ENCODE measurements at places on chromosomes 12 and 14.
A peak's percentile ranks its signal among the peaks of the same experiment; 100 is the strongest.

GRCh38 chr12:51694146-51694545, 103.1 kb downstream of the SCN8A start:
- DNase-seq, result no peak

- no peak for DNase-seq
These were observed 436 bp downstream of the VPS33A start for GRCh38 chr12:122265886-122266229.

- no peak for DNase-seq
These were observed 396.4 kb downstream of the ZFP36L1 start for GRCh38 chr14:68396461-68396860.

DNA sequence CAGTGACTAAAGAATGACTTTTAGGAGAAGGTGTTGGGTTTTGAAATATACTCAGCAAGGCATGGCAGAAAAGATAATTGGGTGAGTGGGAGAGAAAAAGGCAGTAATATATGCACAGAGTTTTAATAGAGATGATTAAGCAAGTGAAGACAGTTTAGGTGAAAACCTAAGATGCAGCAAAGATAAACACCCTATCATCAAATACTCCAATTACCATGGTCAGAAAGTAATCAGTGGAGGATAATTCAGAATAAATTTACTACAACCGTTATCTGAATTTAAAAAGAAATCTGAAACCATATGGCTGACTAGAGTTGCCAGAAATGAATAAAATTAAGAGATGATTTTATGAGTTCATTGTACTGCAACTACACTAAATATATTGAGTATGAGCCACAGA, 26.8 kb downstream of the NAA30 start:
- DNase-seq, result no peak

DNA sequence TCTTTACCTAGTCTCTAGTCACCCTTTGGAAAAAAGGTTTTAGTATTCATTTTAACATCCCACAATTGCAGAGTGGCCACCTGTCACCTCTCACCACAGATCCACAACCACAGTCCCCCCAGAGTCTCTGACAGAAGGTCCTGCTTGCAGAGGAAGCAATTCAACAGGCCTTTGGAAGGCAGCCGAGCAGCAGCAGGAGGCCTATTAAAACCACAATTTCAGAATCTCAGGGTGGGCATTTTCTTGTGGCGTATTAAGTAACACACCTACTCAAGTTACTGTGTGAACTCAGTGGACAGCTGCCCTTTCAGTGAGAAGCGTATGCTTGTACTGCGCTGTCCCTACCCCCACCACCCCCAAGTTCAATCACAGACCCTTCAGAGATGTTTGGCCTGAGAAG, 234.0 kb upstream of the HMGA2 start:
- no peak for DNase-seq

DNA sequence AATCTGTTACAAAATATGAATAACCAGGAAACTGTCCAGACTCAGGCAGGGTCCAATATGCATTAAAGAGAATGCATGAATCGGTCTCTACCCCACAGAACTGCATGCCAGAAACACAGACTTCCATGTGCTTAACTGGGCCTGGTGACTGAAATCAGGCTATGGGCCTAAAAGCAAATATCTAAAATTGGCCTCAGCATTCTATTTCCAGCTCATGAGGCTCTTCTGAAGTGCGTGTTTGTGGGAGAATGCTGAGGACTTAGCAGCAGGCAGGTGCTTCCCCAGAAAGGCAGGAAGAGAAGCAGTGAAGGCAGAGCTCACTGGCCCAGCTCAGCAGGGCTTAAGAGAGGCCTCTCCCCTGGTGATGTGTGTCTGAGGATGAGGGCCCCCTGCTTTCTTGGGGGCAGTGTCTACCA, 48.5 kb downstream of the ADGRD1 start:
- DNase-seq, result no peak

DNA sequence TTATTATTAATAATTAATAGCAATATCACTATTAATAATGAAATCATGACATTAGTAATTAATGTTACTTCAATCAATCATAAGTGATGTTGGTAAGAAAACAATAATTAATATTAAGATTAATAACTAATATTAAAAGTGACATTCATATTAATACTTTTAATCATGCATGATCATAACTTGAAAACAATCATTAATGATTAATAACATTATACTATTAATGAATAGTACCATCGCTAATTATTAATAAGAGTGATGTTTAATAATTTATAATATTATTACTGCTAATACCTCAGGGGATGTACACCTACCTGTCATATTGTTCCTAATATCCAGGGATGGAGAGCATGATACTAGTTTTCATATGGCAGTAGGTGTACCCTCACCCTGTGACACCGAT, 10.0 kb upstream of the CLEC6A start:
- no peak for DNase-seq

DNA sequence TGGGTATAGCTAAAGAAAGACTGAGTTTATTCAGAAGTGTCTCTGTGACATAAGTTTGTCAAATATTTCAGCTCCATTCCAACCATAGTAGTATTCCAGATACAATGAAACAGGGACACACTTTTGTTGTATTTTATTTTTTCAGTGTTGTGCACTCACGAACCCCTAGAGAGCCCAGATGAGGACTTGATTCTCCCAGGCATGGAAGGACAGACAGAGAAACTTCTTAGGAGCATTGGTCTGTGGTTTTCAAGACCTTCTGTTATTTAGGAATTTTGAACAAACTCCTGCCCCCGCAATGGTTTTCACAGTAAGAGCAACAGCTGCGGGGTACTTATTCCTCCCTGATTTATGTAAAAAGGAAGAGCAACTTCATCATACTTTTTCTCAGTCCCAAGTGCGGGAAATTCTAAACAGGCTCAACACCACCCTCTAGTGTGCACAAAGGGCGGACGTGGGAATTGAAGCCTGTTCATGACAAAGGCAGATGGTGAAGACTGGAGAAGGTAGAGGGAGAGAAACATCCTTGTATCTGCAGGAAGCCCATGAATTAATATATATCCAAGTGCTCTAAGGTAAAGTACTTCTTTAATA, 147.6 kb downstream of the PAH start:
- DNase-seq, result peak; percentile 72

DNA sequence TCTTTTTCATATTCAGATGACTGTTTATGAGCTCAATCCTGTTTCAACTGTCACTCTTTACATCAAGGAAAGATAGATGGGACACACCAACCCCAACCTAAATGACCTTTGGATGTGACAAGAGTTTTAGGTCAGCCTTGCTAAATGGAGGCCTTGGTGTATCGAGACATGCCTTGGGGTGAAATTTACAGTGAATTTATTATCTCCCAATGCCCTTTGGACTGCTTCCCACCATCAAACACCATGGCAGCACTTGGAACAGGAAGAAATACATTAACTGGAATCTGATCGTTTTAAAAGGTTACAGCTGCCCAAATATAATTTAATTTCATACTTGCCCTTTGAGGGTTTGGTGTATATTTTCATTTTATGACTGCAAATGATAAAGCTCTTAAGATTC, 327.6 kb downstream of the SOX5 start:
- DNase-seq, result no peak

GRCh38 chr12:78095623-78096022, 264.9 kb downstream of the NAV3 start:
- no peak for DNase-seq

DNA sequence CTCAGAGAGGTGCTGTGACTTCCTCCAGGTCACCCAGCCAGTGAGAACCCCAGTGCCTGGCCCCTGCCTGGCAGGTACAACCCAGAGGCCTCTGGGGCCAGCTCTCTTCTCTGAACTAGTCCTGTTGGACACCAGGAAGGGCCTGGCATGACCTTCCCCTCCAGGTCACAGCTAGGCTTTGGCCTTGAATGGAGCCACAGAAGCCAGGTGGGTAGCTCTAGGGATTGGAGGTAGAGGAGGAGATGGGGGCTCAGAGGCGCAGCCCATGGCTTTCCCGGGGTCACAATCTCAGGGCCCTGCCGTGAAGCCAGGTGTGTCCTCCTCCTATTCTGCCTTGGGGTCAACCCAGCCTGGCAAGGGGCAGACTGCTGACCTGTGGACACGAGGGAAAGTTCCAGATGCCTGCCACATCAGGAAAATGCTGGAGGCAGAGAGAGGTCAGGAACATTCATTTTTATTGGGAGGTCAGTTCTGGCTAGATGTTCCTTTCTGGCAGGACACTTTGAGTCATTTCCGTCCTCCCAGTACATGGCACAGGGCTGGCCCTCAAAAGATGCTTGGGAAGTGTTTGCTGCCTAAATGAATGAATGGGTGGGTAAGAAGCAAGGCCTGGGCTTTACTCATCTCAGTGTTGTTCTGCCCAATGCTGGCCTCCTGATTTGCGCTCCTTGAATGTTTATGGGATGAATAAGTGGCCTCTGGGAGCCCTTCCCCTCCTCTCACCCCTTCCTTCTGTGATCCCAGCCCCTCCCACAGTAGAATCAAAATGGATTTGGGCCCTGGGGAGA, 25.4 kb downstream of the FAM222A start:
- DNase-seq, result no peak

GRCh38 chr12:84920331-84920730, 7.7 kb upstream of the SLC6A15 start:
- no peak for DNase-seq

- no peak for DNase-seq
These were observed 31.8 kb downstream of the SLC35F4 start for GRCh38 chr14:57834001-57834598.

DNA sequence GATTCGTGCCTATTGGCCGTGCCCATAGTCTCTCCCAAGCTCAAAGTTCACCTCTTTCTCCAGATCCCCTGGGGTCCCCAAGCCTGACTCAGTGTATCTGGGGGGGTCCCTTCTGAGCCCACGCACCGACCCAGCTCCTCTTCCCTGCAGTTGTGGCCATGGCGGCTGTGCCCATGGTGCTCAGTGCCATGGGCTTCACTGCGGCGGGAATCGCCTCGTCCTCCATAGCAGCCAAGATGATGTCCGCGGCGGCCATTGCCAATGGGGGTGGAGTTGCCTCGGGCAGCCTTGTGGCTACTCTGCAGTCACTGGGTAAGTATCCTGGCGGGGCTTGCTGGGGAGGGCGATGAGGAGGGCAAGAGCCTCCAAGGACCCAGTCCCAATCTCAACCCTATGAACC, 5.1 kb downstream of the IFI27 start:
- no peak for DNase-seq

DNA sequence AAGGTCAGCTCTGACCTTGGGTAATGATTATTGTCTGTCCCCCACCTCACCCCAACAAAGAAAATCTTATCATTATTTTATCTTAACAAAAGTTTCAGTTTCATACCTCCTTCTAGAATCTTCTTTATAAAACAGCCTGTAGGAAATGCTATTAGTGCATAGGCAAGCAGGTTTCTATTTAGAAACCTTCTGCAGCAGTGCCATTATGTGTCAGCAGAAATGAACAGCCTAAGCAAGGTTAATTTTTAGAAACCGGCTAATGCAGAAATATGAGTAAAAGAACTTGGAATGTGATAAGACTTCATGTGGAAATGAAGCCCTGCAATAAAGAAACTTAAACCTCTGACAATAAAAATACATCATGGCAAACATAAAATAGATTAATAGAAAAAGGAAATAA, 814.4 kb downstream of the FSCB start:
- no peak for DNase-seq

DNA sequence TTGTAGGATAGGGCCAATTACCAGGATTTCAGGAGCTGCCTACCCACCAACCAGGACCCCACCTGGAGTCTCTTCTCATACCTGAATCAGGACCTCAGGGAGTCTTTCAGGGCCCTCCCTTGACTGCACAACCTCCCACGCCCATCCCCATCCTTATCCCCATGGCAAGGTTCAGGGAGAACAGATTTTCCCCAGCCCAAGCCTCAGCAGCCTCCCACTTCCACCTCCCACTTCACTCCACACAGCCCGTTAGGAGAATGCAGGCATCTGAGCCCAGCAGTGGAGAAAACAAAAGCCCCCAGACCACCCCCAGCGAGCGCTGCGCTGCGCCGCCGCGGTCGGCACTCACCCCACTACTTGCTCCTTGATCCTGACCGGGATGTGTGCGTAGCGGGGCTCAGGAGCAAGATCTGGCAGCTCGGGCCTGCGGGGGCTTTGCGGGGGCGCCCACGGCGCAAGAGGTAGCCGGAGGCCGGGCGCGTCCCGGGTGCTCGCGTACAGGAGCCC, 1.4 kb downstream of the B4GALNT1 start:
- no peak for DNase-seq

- DNase-seq, result no peak
These were observed 46.0 kb downstream of the SCN8A start for GRCh38 chr12:51636986-51637385.

GRCh38 chr14:22491683-22492621, 97.1 kb downstream of the DAD1 start:
- no peak for DNase-seq

DNA sequence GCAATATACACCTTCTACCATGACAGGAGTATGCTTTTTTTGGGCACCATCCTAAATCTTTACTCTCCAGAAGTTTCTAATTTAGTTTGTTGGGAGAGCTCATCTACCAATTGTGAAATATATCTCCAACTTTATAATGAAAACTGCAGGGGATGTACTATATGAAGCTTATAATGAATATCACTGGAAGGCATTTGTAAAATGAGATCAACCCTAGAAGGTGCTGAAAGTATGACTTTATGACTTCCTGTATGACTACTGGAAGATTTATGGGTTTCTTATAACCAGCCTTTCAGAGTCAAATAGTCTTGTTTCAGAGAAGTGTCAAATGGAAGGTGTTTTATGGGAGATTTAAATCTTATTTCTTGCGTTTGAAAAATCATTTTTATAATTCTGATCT, 122.9 kb downstream of the MYRFL start:
- no peak for DNase-seq

- no peak for DNase-seq
These were observed 411.1 kb downstream of the TMEM121 start for GRCh38 chr14:105937253-105938054.

DNA sequence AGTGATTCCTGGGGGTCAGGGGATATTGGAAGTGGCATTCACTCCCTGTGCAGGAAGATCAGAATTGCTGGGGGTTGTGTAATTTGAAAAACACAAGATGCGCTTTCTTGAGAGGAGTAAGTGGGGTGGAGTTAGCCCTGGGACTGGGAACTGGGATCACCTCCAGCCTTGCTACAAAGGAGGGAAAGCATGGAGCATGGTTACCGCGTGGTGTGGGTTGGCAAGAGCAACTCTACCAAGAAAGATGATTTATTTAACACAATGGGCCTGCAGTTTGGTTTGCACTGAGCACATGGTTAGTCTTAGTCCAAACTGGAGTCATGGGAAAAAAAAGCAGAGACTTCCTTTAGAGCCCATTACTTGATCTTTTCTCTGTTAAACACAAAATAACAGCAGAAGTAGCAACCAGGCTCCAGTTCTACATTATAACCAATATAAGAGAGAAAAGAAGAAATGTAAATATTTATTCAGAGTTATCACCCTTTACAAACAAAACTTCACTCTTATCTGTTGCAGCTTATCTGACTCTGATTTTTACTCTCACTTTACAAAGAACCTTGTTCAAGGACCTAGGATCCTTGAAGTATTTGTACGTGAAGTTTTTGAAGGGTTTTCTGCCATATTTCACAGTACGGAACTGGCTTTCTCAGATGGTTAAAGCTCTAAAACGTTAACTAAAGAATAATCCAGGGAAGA, 2.1 kb upstream of the NIN start:
- DNase-seq, result no peak

GRCh38 chr12:111730420-111730819, 36.3 kb upstream of the ALDH2 start:
- DNase-seq, result no peak

All from mesendoderm (in vitro differentiated cells).